ENCODE measurements at places on chromosomes 3 and 15. TPM values are rescaled to one million over a fixed set of nuclear protein-coding genes. Genes with fewer than 3 reads are reported as not detected.

GRCh38 chr15:96867992-96868391 is 537.5 kb downstream of the NR2F2 start:
- no peak for DNase-seq

Gene ZNF502
- 9.5 TPM for total RNA-seq

DNA sequence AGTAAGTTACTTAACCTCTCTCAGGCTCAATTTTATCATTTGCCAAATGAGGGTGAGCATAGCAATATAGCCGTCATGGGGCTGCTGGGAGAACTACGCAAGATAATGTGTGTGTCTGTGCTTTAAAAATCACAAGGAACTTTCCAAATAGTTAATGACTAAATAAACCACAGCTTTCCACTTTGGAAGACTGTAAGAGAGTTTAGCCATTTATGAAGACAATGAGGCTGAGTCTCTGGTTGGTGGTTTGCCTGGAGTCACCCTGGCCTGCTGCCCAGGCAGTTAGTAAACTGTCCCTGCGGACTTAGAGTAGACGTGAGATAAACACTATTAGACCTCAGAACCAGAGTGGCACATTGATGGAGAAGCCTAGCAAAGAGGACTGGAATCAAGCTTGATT is 357.7 kb downstream of the CLSTN2 start:
- DNase-seq: no peak

- DNase-seq: peak; percentile 78
These were observed 25.2 kb downstream of the PIGB start for GRCh38 chr15:55344206-55344605.

GRCh38 chr3:183966361-183966791 is 51.3 kb downstream of the ABCC5 start:
- DNase-seq: peak; percentile 19

DNA sequence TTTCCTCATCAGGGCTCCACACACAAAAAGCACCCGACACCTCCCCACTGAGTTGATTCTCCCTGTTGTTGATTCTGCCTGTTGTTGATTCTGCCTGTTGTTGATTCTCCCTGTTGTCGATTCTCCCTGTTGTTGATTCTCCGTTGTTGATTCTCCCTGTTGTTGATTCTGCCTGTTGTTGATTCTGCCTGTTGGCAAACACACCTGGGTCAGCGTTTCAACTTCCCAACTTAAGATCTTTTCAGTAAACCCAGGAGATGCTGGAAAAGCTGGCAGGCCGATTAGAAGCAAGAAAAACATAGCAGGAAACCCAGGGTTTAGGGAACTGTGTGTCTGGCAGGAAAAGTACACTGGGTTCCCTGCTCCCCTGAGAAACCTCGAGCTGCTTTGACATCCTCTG is 47.9 kb downstream of the TNK2 start:
- no peak for DNase-seq

Gene SMCO1
- not detected for total RNA-seq

- no peak for DNase-seq
These were observed 8.3 kb downstream of the MINAR1 start for GRCh38 chr15:79440355-79440908.

Gene PLCL2
- 17.0 TPM for total RNA-seq

GRCh38 chr3:66703501-66703900 is 202.7 kb upstream of the LRIG1 start:
- no peak for DNase-seq

DNA sequence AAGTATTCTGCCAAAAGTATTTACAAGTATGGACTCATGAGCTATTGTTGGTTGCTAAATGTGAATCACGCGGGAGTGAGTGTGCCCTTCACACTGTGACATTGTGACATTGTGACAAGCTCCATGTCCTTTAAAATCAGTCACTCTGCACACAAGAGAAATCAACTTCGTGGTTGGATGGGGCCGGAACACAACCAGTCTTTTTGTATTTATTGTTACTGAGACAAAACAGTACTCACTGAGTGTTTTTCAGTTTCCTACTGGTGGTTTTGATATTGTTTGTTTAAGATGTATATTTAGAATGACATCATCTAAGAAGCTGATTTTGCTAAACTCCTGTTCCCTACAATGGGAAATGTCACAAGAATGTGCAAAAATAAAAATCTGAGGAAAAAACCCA is 30.3 kb downstream of the SYNM start:
- DNase-seq: no peak

GRCh38 chr15:56929933-56930332 is 11.5 kb downstream of the TCF12 start:
- no peak for DNase-seq

GRCh38 chr15:77959432-77959879 is 118.1 kb downstream of the TBC1D2B start:
- peak; percentile 54 for DNase-seq

GRCh38 chr15:48470096-48470495 is 138.9 kb downstream of the DUT start:
- no peak for DNase-seq

Gene DISP2
- total RNA-seq: under 0.01 TPM

Gene TBCCD1
- 17.4 TPM for total RNA-seq

- no peak for DNase-seq
These were observed 62.2 kb downstream of the SEC22A start for GRCh38 chr3:123263941-123264340.

- no peak for DNase-seq
These were observed 972.0 kb downstream of the TUSC7 start for GRCh38 chr3:117681619-117682018.

- DNase-seq: no peak
These were observed 102.0 kb downstream of the SST start for GRCh38 chr3:187568171-187568570.

Gene AP3B2
- 8.0 TPM for total RNA-seq

DNA sequence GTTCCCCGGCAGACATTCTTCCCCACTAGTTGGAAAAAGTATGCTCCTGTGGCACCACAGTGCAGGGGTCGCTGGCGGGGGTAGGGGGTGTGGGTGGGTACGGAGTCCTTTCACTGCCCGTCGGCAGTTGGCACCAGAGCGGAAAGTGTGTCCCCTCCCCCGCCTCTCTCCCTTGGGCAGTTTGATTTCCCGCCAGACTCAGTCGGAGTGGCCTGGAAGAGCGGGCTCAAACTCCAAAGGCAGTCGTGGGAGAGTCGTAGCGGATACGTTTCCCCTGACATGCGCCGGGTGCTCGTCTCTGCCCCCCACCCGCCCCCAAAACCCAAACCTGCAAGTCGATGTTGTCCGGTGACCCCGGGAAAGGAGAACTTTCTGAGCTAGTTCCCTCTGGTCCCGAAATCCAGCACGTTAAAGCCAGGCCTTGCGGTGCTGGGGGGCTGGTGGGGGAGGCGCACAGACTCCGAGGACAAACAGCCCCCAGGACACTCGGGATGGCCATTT is 4.4 kb upstream of the FOXB1 start:
- no peak for DNase-seq

DNA sequence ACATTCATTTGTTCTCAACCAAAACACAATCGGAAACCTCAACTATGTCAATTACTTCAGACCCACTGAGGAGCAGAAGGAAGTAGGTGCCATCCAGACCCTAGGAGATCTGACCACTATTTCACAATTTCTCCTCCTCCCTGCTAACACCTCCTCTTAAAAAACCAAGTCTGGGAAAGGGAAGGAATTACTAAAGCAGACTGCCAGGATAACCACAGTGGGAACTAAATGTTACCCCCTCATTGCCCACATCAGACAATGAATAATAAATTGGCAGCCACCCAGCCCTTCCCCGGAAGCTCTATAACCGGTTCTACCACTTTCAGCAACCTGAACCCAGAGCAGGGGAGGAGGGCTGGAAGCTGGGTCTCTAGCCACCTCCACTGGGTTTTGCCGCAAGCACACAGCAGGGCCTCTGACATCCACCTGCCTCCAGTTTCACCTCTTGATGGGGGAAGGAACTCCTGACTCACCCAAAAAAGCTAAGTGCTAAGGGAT is 17.6 kb downstream of the C15orf62 start:
- peak; percentile 84 for DNase-seq

DNA sequence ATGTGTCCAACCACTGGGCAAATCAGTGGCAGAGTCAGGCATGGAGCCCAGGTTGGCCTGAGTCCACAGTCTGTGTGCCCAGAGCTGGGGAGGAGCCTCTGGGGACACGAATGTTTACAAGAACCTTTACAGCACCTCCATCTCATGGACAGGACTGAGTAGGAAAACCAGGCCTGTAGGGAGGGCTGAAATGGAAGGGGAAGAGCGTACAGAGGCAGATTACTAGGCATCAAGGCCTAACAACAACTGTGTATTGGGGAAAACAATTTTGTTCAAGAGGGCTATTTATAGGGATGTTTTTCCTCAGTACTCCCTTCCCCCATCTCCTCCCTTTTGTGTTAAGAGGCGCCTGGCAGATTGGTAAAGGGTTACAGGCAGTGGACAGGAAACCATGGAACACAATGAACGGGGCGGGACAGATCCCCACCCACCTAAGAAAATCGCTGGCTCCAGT is 15.1 kb upstream of the ARHGAP31 start:
- DNase-seq: no peak

- no peak for DNase-seq
These were observed 193.1 kb downstream of the XXYLT1 start for GRCh38 chr3:195077611-195078540.

GRCh38 chr3:31142139-31142538 is 247.7 kb upstream of the GADL1 start:
- DNase-seq: no peak

Gene BCL2A1
- 1.6 TPM for total RNA-seq

GRCh38 chr3:134381076-134381475 is 6.8 kb upstream of the AMOTL2 start:
- DNase-seq: no peak

Gene CDHR4
- not detected for total RNA-seq

DNA sequence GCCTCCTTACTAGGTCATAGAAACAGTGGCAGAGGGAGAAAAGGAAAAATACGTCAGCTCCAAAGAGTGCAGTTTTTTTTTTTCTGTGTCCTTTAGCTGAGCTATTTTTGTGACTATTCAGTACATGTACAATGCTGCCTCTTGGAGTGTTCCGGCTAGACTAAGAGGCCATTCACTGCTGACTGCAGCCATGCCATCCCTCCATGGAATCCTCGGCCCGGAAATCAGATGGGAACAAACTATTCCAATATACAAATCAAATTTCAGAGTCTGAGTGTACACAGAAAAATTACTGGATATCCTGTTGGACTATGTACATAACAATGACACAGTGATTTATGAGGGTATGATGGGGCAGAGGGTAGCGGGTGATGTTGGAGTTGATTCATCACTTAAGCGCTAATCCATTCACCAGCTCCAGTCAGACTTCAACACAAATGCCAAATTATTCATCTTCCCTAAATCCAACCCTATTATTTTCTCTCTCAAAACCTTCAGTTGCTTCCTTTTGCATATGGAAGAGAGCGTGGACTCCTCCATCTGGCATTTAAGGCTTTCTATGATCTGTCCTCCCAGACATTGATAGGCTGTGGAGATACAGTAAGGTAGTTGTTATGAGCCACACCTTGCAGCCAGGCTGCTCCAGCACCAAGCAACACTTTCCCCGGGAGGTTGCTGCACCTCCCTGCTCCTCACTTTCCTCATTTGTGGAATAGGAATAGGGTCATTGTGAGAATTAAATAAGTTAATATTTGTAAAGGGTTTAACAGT is 109.1 kb downstream of the LPP start:
- no peak for DNase-seq

Gene FAM3D
- total RNA-seq: 17.6 TPM

Data from breast epithelium (tissue), 4 donors.